ENCODE measurements at places on chromosomes 11 and 22.

DNA sequence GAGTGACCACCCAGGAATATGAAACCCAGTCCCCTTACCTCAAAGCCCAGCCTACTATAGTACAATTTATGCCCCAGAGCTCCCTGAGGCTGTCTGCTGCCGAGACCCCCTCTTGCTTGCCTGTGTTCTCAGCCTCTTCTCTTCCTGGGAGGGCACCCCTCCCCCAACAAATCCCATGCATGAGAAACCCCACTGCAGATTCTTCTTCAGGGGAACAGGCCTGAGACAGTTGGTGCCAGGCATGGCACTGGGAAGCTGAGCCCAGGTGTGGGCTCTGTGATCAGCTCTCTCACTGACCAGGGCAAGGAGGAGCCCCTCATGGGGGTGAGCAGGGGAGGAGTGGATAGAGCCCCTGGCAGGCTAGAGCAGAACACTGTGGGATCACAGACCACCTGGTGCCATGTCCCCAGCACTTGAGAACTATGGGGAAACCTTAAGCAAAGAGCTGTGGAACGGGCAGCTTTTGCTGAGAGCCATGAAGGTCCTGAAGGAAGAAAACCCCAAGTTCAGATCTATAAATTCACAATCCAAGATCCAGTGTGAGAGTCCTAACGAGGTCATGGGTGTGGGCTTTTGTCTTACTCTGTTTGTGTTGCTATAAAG, 46.5 kb upstream of the TH start:
- no peak for DNase-seq

DNA sequence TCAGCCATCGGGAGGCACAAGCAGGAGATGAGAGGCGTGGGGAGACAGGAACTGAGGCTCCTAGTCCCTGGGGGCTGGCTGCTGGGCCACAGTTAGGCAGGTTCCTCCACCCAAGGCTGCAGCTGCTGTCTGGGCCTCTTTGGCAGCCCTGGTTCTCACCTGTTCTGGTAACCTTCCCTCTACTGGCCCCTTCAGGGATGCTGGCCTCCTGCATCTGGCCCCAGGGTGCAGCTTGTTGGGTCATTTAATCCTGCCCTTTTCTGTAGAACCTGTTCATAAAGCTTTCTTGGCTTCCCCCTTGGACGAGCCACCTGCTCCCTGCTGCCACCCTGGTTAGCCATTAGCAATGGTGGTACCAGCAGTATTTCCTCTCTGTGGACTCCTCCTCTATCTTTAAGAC, 5.5 kb downstream of the USH1C start:
- no peak for DNase-seq

DNA sequence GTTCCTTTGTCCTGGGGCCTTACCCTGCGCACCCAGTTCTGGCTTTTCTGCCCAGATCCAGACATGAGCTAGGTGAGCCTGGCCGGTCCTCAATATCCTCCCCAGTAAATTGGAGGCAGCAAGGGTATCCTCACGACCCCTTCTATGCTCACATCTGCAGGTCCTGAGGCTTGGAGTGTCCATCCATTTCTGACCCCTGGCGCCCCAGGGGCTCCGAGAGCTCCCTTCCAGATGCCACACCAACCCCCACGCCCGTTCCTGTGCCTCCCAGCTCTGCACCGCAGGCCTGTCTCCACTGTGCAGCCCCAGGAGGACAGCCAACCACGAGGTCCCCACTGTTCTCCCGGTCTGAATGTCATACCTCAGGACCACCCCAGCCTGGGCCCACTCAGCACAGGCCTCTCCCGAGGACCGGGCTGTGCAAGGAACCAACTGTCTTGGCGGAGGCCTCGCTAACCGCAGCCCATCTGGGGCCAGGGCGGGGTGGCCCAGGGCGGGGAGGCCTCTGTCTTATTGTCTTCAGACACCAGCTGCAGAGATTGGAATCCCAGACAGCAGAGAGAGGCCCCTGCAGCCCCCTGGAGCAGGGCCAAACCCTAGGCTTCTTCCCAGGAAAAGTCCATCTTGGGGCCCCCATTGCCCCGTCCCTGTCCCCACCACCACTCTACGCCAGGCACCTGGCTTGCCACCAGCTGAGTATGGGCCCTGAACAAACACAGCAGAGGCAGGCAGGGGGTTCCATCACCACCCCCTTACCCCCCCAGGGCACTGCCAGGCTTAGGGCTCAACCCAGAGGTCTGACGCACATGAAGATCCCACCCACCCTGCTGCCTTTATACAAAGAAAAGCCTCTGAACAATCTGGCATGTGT, 39.3 kb downstream of the ALX4 start:
- peak; percentile 76 for DNase-seq

GRCh38 chr11:19116971-19117759, at the start of gene ZDHHC13:
ZDHHC13 (plus strand) TSS chr11:19117168; CDS start chr11:19117250, 82 bp downstream.
- peak; percentile 99 for DNase-seq

DNA sequence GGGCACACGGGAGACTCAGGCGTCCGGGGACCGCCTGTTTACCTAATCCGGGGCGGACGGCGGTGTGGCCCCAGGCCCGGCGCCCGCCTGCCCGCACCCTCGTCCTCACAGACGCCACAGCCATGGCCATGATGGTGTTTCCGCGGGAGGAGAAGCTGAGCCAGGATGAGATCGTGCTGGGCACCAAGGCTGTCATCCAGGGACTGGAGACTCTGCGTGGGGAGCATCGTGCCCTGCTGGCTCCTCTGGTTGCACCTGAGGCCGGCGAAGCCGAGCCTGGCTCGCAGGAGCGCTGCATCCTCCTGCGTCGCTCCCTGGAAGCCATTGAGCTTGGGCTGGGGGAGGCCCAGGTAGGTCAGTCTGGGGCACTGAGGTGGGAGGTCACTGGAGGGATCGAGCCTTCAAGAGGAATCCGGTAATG, 10.0 kb upstream of the RAB1B start:
- DNase-seq, result peak; percentile 21

DNA sequence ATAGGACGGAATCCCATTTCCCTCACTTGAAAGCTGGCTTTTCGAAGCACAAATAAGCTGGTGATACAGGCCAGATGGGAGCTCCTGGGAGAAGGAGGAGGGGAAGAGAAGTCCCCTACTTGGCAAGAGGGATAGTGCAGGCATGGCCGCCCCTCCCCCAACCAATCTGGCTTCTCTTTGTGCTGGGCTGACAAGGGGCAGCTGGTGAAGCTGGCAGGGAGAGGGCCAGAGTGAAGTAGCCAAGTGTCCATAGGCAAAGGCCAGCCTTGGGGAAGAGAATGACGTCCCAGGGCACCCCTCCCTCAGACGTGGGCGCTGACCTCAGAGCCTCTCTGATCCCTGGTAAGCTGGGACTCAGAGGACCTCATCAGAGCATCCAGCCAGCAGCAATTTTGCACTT, 78.7 kb upstream of the GRAMD1B start:
- no peak for DNase-seq

DNA sequence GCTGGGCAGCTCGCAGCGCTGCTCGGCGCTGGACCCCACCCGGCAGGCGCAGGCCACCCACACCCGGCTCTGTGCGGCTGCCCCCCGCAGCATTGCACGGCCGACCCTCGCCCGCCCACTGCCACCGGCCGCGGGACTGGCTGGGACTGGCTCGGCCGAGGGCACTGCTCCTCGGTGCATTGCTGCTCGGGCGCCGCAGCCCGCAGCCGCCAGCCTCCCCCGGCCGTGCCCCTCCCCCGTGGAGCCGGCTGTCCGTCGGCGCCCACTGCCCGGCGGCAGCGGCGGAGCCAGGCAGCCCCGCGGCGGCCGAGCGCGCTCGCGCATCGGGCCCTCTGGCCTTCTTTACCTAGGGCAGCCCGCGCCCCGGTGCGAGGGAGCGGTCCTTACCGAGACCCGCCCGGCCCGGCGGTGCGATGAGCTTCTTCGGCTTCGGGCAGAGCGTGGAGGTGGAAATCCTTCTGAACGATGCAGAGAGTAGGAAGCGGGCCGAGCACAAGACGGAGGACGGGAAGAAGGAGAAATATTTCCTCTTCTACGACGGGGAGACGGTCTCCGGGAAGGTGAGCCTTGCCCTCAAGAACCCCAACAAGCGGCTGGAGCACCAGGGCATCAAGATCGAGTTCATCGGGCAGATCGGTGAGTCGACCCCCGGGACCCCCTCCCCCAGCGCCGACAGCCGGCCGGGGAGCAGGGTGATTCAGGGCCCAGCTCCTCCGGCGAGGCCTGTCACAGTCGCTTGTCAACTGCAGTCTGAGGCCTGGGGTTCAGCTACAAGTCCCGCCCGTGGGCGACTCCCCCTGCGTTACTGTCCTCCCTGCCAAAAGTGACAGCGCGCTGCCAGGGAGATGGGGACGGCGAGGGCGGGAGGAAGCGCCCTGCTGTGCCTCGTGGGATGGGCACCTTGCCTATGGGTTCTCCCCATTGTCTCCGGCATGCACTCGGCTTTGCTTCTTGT, 516 bp downstream of the VPS26B start:
- peak; percentile 38 for DNase-seq

- no peak for DNase-seq
These were observed 27.2 kb downstream of the GRAMD1B start for GRCh38 chr11:123457187-123457770.

DNA sequence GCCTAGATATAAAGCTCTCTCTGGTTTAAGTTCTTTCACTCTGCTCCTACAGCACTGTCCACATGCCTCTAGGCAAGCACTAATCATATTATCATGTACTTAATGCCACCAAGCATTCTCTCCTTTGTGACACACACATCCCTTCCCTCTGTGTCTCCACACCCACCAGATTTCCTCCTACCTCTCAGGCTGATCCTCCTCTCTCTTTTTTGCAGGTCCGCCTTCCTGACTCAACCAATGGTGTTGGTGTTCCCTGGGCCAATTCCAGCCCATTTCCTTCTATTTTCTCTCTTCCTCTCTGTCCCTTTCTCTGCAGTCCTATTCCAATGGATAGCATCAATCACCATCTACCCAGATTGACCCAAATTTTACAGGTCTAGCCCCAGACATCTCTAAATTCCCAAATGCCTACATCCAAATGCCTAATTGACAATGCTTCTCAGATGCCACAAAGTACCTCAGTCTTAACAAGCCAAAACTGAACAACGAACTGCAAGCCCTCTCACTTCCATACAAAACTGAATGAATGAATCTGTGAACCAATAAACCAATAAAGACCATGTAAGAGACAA, 504 bp upstream of the ZNF215 start:
- peak; percentile 19 for DNase-seq

DNA sequence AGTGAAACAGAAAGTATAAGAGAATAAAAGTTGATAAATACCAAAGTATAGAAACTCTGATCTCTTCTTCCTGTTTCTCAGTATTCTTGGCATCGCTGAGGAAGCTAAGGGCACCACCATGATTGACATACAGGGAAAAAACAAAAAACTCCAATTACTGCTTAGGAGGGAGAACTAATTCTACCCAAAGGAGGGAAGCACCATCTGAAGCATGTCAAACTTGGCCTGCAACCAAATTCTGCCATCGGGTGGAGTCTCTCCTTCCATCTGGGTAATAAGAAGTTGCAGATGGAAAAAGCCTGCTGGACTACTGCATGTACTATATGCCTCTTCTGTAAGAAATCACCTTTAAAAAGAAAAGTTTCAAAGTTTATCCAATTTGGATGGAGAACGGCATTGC, 30.5 kb upstream of the PPP2R1B start:
- DNase-seq, result no peak

DNA sequence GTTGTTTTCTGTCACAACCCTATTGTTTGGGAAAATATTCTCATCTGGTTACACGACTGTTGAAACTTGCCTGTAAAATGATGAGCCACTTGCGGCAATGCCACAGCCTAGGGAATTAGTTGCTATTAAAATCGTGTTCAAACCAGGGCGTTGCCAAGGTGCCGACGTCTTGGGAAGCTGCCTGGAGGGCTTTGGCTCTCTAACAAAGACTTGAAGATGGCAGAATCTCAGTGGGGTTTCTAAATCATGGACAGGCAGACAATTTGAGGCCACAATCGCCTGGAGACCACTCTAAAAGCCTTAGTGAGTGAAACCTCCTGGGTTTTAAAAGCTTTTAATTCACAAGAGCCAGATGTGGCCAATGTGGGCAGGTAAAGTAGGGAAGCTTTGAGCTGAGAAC, 117.2 kb upstream of the BMAL1 start:
- DNase-seq, result no peak

DNA sequence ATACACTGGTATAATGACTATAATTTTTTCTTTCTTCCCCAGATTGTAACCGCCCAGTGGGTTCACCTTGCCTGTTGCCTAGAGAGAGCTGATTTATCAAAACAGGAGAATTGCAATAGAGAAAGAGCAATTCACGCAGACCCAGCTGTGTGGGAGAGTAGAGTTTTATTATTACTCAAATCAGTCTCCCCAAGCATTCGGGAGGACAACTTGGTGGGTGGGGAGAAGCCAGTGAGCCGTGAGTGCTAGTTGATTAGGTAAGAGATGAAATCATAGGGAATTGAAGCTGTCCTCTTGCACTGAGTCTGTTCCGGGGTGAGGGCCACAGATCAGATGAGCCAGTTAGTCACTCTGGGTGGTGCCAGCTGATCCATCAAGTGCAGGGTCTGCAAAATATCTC, 73.2 kb downstream of the SLC35F2 start:
- no peak for DNase-seq

- DNase-seq, result peak; percentile 66
These were observed 6.2 kb upstream of the IGSF22 start for GRCh38 chr11:18731949-18732821.

DNA sequence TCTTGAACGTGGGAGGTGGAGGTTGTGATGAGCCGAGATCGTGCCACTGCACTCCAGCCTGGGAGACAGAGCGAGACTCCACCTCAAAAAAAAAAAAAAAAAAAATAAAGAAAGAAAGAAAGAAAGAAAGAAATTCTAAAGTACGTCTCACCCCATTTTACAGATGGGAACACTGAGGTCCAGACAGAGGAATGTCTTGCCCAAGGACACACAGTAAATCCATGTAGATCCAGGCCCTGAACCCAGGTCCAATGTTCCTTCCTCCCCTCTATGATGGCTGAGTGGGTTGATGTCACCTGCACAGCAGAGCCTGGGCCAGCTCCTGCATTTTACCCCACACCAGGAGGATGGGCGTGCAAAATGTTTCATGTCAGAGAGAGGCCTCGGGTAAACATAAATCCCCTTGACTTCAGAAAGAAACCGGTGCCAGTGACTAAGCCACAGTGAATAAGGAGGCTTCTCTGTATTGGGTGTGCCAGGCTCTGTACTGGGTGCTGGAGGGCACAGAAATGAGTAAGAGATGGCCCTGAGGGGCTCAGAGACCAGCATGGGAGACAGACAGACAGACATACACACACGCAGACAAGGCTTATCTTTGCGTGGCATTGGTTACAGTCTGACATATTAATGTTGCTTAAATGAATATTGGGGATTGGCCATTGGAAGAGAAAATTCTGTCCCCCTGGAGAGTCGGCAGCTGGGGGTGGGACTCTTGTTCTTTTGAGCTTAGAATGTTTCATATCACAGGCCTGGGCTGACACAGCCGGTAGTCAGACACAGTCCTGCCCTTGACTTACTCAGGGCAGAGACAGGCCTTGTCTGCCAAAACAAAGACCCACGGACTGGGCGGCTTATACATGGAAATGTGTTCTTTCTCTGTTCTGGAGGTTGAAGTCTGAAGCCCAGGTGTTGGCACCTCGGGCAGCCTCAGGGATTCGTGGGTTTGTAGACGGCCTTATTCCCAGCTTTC, 105.4 kb downstream of the MIAT start:
- DNase-seq, result no peak

GRCh38 chr11:35200811-35201341, 61.9 kb downstream of the CD44 start:
- DNase-seq, result no peak

- peak; percentile 81 for DNase-seq
These were observed 27.2 kb upstream of the SMPD1 start for GRCh38 chr11:6362873-6363678.
